ENCODE measurements at places on chromosomes 2 and 18. TPM values are rescaled to one million over a fixed set of nuclear protein-coding genes. Genes with fewer than 3 reads are reported as not detected.

GRCh38 chr2:237011206-237011795 lies 74.4 kb upstream of the COPS8 start:
- DNase-seq: no peak

- no peak for DNase-seq
These were observed 105.0 kb upstream of the CDC42EP3 start for GRCh38 chr2:37776487-37776886.

- DNase-seq: no peak
These were observed 104.9 kb downstream of the TRABD2A start for GRCh38 chr2:84776011-84776410.

The LIMS4 gene
- total RNA-seq: 2.8 TPM

DNA sequence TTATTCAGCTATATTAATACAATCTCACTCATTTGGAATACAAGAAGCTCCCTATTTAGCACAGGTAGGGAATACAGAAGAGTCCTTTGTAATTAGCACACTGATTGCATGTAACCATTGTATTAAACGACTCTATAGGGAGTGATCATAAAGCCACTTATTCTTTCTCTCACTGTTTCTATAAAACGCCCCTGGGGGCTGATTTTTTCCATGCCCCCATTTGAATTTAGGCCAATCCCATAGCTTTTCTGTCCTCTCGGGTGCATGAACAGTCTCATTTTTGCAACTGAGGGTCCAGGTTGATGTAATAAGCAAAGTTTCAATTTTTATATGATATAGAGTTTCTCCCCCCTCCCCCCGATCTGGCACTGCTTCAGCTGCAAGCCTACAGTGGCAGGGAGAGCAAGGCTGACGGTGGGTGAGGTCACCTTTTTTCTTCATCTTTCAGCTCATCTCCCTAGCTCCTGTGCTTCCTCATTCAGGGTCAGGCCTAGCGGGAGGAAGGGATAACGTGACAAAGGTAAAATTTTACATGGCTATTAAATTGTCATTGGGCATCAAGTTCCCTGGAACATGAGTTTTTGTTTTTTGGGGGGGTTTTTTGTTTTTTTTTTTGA lies 45.7 kb downstream of the GAD1 start:
- DNase-seq: no peak

- DNase-seq: no peak
These were observed 27.0 kb downstream of the LDLRAD4 start for GRCh38 chr18:13245481-13246000.

The IL36RN gene
- total RNA-seq: not detected

DNA sequence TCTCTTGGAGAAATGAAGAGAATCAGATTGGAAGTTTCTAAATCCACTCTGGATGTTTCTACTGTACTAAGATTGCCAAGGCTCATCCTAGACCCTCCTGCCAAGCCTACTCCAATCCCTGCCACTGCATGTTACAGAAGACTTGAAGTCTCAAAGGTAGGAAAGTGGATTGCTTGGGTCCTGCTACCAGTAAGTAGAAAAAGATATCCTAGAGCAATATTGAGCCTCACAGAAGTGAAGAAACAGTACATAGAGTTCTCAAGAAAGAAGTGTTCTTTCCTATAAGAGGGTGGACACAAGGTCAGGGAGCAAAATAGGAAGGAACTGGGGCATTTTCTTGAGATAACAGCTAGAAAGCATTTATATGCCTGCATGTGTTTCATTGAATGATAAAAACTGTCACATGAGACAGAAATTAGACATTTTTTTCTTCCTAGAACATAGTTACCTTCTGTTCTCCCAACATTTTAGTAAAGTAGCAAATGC lies 232.9 kb downstream of the RBM43 start:
- DNase-seq: no peak

- DNase-seq: no peak
These were observed 49.1 kb downstream of the ITGB1BP1 start for GRCh38 chr2:9374071-9374730.

The SETBP1 gene
- total RNA-seq: 6.7 TPM

The BBS5 gene
- 7.5 TPM for total RNA-seq

GRCh38 chr2:228015741-228016140 lies 144.3 kb downstream of the DAW1 start:
- DNase-seq: no peak

The EVX2 gene
- total RNA-seq: not detected

Measured in left ventricle myocardium superior (tissue), 1 donor.